Transverse colon (tissue), 4 donors: ENCODE measurements at places on chromosomes 7 and 10.

DNA sequence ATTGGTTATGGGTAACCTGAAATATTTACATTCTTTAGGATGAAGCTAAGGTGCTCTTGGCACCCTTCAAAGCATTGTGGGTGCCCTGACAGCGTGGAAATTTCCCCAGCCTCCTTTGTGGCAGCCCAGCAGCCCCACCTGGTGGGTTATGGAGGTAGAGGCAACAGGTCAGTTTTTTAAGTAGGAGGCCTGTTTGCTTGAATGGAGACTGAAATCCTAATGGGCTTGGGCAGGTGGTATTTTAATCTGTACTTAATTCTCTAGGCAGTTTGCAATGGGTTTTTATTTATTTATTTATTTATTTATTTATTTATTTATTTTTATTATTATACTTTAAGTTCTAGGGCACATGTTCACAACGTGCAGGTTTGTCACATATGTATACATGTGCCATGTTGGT, 139.4 kb downstream of the EPC1 start:
- no peaks in the 10 kb centered on the region for H3K4me1 ChIP-seq
- H3K27ac ChIP-seq: no peak overlapping the region

DNA sequence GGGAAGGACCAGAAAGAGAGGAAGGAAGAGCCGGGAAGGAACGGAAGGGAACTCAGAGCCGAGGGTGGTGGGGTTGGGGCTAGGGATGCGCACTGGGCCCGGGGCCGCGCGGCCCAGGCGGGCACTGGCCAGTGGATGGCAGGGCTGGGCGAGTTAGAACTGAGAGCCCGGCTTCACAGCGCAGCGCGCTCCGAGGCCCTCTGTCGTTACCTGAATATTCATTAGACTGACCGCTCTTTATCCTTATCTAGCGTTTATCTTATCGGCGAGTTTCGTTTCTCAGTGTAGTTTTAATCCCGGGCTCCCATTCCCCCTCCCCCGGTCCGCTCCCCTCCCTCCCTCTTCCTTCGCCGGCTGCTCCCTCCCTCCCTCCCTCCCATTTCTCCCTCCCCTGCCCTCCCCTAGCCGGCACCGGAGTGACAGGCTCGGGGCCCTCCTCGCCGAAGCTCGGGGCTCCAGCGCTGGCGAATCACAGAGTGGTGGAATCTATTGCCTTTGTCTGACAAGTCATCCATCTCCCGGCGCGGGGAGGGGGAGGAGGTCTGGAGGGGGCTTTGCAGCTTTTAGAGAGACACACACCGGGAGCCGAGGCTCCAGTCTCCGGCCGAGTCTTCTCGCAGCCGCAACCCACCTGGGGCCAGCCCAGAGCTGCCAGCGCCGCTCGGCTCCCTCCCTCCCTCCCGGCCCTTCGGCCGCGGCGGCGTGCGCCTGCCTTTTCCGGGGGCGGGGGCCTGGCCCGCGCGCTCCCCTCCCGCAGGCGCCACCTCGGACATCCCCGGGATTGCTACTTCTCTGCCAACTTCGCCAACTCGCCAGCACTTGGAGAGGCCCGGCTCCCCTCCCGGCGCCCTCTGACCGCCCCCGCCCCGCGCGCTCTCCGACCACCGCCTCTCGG, at the start of gene PAX2:
PAX2 (plus strand) TSS at position 596 of the 895 bp plus-strand sequence. CDS start 679 bp downstream, outside the sequence.
- no peaks in the 10 kb centered on the region for H3K36me3 ChIP-seq
- no peak for DNase-seq
- H3K4me1 ChIP-seq: peaks cover 56% of the 10 kb centered on the region
- H3K4me3 ChIP-seq: no peak within 1 kb of the TSS

- no peaks in the 10 kb centered on the region for H3K27me3 ChIP-seq
- no peak overlapping the region for H3K27ac ChIP-seq
- H3K4me3 ChIP-seq: no peak overlapping the region
- no peak for DNase-seq
- no peaks in the 10 kb centered on the region for H3K4me1 ChIP-seq
Measured at GRCh38 chr7:17401791-17402627, 103.6 kb downstream of the AHR start.

- DNase-seq: no peak
- H3K4me3 ChIP-seq: no peak overlapping the region
- H3K4me1 ChIP-seq: no peaks in the 10 kb centered on the region
- no peak overlapping the region for H3K27ac ChIP-seq
- H3K27me3 ChIP-seq: no peaks in the 10 kb centered on the region
Measured at GRCh38 chr10:66214721-66215404, 711.0 kb upstream of the LRRTM3 start.

DNA sequence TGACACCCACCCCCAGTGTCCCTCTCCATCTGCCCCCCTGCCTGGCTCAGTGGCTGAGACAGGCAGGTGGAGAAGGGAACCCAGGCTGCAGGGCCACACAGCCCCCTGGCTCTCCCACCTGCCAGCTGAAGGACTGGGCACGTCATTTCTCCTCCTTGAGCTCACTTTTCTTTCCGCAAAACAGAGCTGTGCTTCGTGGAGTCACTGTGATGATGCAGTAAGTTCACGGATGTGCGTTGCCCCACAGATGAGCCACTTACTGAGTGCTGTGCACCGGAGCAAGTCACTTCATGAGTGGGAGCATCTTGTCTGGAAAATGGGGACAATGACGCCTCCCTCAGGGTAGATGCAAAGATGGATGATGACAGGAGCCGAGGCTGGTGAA, 2.7 kb downstream of the OPN4 start:
- no peaks in the 10 kb centered on the region for H3K36me3 ChIP-seq
- peak; percentile 5 for DNase-seq
- no peaks in the 10 kb centered on the region for H3K27me3 ChIP-seq
- no peak overlapping the region for H3K27ac ChIP-seq
- H3K4me1 ChIP-seq: no peaks in the 10 kb centered on the region
